ENCODE measurements at places on chromosomes 7 and 10. TPM values are rescaled to one million over a fixed set of nuclear protein-coding genes. Genes with fewer than 3 reads are reported as not detected.

The NOD1 gene
- total RNA-seq = 12.9 TPM

- no peak for DNase-seq
These were observed 5.3 kb downstream of the ARPC1A start for GRCh38 chr7:99331002-99331401.

DNA sequence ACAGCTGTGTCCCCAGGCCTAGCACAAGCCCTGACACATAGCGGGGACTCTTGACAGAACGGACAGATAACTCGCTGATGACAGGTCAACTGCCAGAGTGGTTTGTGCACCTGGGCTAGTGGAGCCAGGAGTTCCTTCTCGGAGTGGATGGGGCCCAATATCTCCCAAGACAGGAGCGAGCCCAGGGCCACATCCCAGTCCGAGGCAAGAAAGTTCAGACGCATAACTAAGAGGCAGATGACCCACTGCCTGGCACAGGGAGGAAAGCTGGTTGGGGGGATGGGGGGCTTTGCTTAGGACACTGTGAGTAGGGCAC lies 69.6 kb upstream of the ZNF479 start:
- no peak for DNase-seq

DNA sequence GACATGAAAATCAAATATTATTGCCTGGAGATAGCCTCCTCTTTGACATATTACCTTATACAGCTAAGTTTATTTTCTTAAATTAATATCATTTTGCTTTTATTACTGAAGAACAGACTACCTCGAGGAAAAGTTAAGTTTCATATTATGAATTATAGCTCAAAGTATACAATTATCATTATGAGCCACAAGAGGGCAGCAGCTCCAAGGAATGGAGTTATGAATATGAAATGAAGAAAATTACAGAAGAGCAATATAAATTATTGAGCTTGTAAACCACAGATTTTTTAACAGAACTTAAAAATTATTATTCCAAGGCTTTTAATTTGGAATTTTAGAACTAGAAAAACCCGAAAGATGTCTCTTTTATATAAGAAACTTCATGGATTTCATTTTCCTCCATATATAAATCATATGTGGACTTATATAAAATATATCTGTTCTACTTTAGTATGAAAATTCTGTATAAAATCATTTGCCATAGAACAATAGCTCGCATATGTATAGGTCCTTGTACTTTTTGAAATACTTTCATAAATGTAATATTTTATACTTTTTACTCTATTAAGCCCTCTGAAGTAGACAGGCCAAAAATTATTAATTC lies 40.1 kb downstream of the IQUB start:
- DNase-seq = peak; percentile 73

DNA sequence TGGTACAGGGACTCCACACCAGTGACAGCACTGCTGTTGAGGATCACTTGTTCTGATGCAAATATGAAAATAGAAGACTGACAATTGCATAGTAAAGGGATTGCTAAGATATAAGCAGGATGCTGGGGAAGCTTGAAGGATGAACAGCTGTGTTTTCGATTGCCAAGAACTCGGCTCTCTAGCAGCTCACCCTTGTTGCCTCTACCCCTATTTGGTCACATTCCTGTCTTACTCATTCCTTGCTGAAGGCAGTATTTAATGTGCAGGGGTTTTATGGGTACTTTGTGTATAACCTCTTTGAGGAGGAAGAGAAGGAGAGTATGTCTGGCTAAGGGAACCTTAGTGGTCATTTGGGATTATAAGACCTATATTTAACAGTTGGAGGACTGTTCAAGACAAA lies 218.8 kb downstream of the AUTS2 start:
- no peak for DNase-seq

The NDUFB2 gene
- total RNA-seq = 183 TPM

The CPA4 gene
- total RNA-seq = not detected

The FBXO24 gene
- total RNA-seq = 0.42 TPM
